ENCODE measurements at places on chromosomes 7 and 10. TPM values are rescaled to one million over a fixed set of nuclear protein-coding genes. Genes with fewer than 3 reads are reported as not detected.

DNA sequence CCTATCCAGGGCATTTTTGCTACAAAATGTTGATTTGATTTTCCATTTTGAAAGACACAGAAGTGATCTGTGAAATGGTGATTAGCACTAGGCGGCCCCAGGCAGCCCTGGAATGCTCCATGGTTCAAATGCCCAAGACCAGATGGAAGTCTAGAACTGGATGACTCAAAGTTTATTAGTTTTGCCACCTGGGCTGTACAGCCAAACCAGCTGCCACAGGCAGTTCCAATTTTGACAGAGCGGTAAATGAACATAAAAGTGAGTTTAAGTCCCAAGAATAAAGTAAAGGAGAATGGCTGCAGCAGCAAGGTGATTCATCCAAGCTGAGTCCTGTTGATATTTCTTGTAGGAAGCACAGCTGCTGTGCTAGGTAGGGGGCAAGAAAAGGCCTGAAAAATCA is 180.5 kb downstream of the SUGCT start:
- peaks cover 1% of the 10 kb centered on the region for H3K36me3 ChIP-seq
- peaks cover 10% of the 10 kb centered on the region for H3K4me1 ChIP-seq
- H3K4me3 ChIP-seq, result no peak overlapping the region
- DNase-seq, result no peak
- no peak overlapping the region for H3K27ac ChIP-seq
- no peaks in the 10 kb centered on the region for H3K27me3 ChIP-seq

ATE1 gene
- total RNA-seq, result 26.6 TPM

- H3K27ac ChIP-seq, result no peak overlapping the region
- no peaks in the 10 kb centered on the region for H3K27me3 ChIP-seq
- no peak overlapping the region for H3K4me3 ChIP-seq
- no peak for DNase-seq
Observed at GRCh38 chr10:93458821-93459257, 23.3 kb downstream of the MYOF start.

PRF1 gene
- 381 TPM for total RNA-seq

FAM180A gene
- total RNA-seq, result not detected

MMRN2 gene
- not detected for total RNA-seq

CSGALNACT2 gene
- total RNA-seq, result 38.0 TPM

MEOX2 gene
- total RNA-seq, result not detected

ANXA11 gene
- 288 TPM for total RNA-seq

- no peaks in the 10 kb centered on the region for H3K27me3 ChIP-seq
- no peak overlapping the region for H3K27ac ChIP-seq
- no peak overlapping the region for H3K4me3 ChIP-seq
- DNase-seq, result no peak
Observed at GRCh38 chr10:11961771-11962170, 80.8 kb downstream of the UPF2 start.

- H3K4me3 ChIP-seq, result no peak overlapping the region
- no peaks in the 10 kb centered on the region for H3K36me3 ChIP-seq
- no peak for DNase-seq
- H3K27ac ChIP-seq, result no peak overlapping the region
Observed at GRCh38 chr7:106583100-106583499, 77.9 kb downstream of the CCDC71L start.

Data from activated CD8-positive, alpha-beta memory T cell treated with anti-CD3 and anti-CD28 coated beads, Interleukin-2, amount 10 ng/mL, durations not matched to agents 7 days and 5 days (primary cell).